ENCODE measurements at places on chromosomes 7 and 10.

GRCh38 chr10:77274046-77274795 lies 363.4 kb downstream of the KCNMA1 start:
- DNase-seq: peak; percentile 58

- DNase-seq: no peak
These were observed 30.8 kb upstream of the TMEM140 start for GRCh38 chr7:135117096-135117495.

GRCh38 chr10:5810225-5810624 lies 3.0 kb downstream of the GDI2 start:
- DNase-seq: no peak

DNA sequence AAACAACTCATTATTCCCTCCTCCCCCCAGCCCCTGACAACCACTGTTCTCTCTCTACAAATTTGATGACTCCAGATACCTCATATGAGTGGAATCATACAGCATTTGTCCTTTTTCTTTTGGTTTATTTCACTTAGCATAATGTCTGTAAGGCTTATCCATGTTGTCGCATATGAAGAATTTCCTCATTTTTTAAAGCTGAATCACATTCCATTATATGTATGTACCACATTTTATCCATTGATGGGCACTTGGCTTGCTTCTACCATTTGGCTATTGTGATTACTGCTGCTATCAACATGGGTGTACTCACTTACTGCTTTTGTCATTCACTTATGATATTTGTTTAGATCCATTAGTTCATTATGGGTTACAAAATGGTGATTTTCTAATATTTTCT lies 112.8 kb downstream of the BUB3 start:
- no peak for DNase-seq

DNA sequence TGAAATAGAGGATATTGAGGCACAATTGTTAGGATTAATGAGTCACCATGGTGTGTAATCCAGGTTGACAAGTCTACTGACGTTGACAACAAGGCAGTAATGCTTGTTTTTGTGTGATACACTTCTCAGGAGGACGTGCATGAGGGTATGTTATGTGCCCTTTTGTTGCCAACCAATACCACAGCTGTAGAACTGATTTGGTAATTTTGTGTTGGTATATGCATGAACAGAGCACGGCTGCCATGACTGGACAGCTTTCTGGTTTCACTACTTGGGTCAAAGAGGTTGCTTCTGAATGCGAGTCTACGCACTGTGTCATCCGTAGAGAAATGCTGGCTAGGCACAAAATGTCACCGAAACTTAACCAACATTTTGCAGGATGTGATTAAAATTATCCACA lies 32.9 kb downstream of the PHTF2 start:
- no peak for DNase-seq

- no peak for DNase-seq
These were observed 361.6 kb downstream of the FGFR2 start for GRCh38 chr10:121236621-121237020.

DNA sequence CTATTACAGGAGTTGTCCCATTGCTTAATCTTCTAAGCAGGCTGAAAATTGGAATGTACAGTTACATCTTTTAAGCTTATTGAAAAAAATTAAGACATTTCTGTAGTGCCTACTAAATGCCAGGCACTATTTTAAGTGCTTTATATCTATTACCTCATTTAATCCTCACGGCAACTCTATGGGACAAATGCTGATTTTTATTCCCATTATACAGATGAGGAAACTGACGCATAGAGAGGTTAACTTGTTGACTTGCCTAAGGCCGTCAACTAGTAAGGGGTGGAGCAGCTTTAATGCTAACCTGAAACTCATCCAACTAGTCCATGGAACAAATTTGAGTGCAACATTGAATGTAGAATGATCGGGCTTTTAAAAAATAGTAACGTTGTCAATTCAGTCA lies 2.5 kb downstream of the ZKSCAN1 start:
- no peak for DNase-seq

- no peak for DNase-seq
These were observed 164.6 kb downstream of the SND1 start for GRCh38 chr7:127816354-127817190.

DNA sequence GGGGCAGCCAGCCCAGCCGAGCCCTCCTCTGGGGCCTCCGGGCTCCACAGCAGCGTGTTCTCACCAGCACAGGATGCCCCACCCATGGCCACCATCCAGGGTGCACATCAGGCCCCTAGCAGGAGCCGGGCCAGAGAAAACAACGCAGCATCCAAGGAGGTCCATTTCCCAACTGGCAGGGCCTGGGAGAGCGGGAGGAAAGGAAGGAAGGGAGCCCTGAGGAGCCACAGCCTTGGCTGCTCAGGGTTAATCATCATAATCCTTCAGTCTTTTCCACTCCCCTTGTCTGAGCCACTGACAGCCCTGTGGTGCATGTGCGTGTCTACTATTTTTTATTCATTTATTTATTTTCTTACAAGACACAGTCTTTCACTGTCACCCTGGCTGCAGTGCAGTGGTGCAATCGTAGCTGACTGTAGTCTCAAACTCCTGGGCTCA lies 3.6 kb downstream of the PLAC9 start:
- peak; percentile 92 for DNase-seq

DNA sequence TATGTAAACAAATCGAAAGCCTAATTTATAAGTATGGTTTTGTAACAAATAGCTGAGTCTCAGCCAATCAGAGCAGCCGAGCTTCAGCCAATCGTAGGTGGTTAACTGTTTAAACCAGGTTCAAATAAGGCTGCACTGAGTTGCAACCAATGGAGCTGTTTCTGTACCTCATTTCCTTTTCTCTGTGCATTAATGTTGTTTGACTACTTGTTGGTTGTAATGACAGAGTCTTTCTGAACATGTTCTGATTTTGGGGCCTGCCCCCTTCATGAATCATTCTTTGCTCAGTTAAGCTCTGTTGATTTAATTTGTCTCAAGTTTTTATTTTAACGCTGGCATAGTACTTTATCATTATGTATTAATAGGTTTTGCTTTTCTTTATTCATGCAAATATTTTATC lies 14.6 kb downstream of the OTUD1 start:
- DNase-seq: no peak

- no peak for DNase-seq
These were observed 31.0 kb upstream of the NUB1 start for GRCh38 chr7:151310578-151310977.

GRCh38 chr10:80516506-80517075 lies 21.1 kb upstream of the SH2D4B start:
- DNase-seq: peak; percentile 86

GRCh38 chr7:135978624-135979023 lies 1.5 kb upstream of the MTPN start:
- no peak for DNase-seq

DNA sequence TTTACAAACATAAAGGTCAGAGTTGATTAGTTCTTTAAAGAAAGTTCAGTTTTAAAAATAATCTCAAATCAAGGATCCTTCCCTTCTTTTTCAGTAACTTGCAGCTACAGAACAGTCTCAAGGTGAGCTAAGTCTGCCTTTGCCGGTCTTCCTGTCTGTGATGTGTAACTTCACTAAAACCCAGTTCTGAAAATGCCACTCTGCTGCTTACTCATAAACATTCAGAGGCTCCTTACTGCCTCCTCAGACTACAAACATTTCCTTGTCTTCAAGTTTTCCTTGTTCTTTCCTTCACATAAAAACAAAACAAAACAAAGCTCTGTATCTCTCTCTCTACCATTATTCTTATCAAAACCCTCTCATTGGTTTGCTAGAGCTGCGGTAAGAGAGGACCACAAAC lies 128.7 kb downstream of the ETV1 start:
- DNase-seq: no peak

- DNase-seq: no peak
These were observed 2.4 kb downstream of the NAMPT start for GRCh38 chr7:106282390-106282789.

DNA sequence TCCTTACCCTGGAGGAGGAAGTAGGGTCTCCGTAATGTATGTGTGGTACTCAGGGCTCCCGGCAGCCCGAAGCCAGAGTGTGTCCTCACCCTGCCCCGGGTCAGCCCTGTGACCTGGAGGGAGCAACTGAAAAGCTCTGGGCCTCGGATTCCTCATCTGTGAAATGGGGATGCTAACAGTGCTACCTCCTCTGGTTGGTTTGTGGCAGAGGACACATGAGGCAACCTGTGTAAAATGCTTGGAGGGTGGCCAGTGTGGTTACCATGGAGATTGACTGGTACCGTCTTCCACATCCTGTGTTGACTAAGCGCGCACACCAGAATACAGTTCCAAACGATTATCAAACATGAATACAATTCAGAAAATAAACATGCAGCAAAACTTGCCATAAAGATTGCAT lies 163.8 kb upstream of the KLF6 start:
- DNase-seq: peak; percentile 30

GRCh38 chr7:92837000-92837749 lies 802 bp upstream of the CDK6 start:
- DNase-seq: peak; percentile 6

DNA sequence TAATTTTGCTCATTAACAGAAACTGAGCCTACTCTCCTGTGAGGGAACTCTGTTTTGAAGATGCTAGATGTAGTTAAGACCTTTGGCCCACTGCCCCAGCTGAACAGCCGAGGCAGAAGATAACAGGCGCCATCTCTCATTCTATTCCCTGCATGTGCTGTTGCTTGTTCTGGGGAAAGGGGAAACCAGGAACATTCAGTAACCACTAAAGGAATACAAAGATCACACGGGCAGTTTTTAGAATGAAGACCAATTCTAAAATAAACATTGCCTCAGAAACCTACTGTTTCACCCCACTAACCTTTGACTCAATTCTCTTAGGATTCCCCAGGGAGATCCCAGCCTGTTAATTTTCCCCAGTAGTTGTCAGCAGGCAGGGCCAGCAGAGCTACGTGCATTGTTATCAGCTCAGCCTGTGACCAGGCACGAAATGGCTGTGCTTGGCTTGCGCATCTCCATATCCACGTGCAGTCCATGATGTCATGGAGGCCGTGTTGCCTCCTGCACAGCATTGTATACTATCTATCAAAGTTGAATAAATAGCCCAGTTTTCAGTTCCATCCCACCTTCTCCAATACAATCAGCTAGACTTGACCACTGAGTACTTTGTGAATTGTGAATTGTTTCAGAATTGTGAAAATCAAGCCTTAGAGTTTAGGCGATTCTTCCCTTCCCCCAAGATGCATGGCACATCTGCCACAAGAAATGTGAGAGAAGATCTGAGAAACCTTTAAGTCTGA lies 36.0 kb downstream of the ANK3 start:
- peak; percentile 80 for DNase-seq

DNA sequence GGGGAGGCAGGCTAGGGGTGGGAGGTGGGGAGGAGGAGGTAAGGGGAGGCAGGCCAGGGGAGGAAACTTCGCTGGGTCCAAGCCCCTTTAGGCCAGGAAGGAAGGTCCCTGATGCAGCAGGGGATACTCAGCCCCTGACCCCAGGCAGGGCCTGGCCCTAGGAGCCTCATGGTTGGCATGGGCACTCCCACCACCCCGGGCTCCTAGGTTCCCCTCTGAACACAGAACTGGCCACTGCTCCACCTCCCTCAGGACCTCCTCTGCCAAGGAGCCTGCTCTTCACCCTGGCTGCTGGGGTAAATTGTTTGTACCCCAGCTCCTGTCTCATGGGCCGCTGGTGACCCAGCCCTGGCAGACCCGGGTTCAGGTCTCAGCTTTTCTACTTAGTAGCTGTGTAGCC lies 25.8 kb upstream of the CHST15 start:
- DNase-seq: peak; percentile 26

GRCh38 chr10:90047243-90047729 lies 345.9 kb downstream of the KIF20B start:
- no peak for DNase-seq

DNA sequence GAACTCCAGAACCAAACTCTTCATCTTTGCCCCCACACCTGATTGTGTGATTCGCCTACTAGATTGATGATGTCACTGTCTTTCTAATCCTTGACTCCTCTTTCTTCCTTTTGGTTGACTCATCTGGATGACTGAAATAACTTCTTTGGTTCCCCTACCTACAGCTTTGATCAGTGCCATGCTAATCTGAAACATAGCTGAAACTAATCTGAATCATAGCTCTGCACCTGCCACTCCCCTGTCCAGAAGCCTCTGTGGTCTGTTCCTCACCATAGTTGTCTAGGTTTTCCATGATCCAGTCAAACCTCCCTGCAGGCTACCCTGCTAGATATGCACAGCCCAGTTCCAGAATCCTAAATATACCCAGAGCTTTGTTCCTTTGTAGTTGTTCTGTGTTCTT lies 51.9 kb downstream of the ZNF365 start:
- no peak for DNase-seq

- no peak for DNase-seq
These were observed 97.5 kb upstream of the CCDC6 start for GRCh38 chr10:60003651-60004523.

DNA sequence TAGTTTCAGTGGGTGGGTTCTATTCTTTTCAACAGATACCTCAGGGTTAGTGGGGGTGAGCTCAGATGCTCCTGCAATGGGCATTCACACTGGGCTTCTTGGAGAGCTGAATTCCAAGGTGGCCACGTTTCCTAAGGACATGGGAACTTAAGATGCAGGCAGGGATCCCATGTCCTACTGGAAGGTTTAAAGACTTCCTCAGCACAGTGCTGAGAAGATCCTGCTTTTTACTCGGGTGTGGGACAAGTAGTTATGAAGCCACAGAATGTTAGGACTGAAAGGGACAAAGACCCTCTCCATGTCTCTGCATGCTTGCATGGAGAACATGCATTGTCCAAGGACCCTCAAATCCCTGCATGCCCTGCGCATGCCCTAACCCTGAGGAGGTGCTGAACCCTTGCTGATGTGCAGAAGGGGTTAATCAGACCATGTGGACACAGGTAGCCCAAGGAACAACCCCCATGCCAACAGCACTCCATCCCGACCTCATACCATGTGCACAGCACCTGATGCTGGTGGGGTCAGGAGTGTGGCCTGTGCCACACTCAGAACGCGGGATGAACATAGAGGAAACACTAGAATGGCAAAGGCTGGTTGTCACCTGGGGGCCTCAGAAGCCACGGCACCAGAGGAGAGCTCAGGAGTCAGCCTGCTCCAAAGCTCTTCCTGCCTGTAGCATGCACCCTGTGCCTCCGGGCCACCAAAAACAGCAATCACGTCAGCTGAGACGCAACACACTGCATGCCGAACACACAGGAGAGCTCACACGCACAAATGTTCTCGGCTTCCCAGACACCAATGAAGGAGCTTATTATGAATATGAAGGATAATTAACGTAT lies 15.2 kb downstream of the IL2RA start:
- DNase-seq: no peak

GRCh38 chr10:22489975-22490374 lies 144.7 kb downstream of the SPAG6 start:
- DNase-seq: no peak

GRCh38 chr10:12594448-12594944 lies 245.1 kb downstream of the CAMK1D start:
- no peak for DNase-seq

- DNase-seq: no peak
These were observed 32.6 kb downstream of the BEND7 start for GRCh38 chr10:13496164-13496563.

- DNase-seq: peak; percentile 25
These were observed 172.7 kb downstream of the GNAI1 start for GRCh38 chr7:80307227-80307856.

- no peak for DNase-seq
These were observed 13.3 kb upstream of the PRDX3 start for GRCh38 chr10:119191881-119192280.

Measured in osteoblast (primary cell).